ENCODE measurements at places on chromosomes 1 and 21.

GRCh38 chr21:42227909-42228708 is 9.2 kb downstream of the ABCG1 start:
- DNase-seq, result peak; percentile 83

DNA sequence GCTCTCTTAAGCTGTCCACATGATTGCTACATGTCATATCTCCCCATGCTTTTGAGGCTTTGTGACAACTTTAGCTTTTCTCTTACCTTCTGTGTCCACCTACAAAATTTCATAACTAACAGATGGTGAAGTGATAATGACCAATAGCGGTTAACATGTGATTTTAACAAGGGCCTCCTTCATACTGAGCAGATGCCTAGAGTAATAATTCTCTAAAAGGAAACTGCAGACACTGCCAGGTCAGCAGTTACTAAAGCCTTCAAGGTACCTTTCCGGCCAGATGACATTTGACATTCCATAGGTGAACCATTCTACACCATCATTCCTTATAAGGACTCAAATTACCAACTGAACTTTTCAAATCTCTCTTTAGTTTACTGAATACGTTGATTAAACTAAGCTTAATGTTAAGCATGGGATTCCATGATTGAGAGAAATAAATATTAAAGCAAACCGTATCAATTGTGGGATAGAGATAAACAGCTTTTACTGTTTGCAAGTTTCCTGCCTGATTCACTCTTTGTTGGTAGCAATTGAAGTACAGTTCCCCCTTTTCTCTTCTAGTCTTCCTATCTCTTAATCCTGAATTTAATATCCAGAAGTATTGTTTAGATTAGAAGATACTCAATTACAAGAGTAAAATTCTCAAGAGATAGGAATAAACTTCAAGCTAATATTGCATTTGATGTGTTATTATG is 205.1 kb downstream of the PLA2G4A start:
- DNase-seq, result no peak

- DNase-seq, result no peak
Measured at GRCh38 chr1:85394130-85394529, 70.8 kb downstream of the DDAH1 start.

- DNase-seq, result no peak
Measured at GRCh38 chr1:180269645-180270529, 39.8 kb downstream of the LHX4 start.

- DNase-seq, result peak; percentile 55
Measured at GRCh38 chr21:25929856-25930520, 195.2 kb downstream of the GABPA start.

- peak; percentile 21 for DNase-seq
Measured at GRCh38 chr1:200556002-200556401, 64.5 kb downstream of the KIF14 start.

GRCh38 chr1:35426097-35426586 is 131.1 kb downstream of the KIAA0319L start:
- no peak for DNase-seq

Data from umbilical cord (tissue), 2 donors.